ENCODE measurements at places on chromosomes 2 and 18.

DNA sequence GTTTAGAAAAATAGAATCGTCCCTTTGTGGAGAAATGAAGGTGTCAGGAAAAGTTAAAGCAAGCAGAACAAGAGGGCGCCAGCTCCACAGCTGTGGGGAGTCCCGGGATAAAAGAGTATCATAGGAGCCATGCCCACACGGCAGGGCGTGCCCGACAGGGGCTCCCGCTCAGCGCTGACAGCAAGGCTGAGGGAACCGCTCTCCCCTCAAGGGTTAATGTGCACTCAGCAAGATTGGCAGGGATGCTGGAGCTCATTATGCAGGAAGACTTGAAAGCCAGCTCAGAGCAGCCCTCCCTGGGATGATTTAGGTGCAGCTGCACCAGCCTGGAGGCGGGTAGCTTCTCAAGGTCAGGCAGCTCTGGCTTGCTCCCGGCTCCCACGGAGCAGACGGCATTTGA lies 500.2 kb downstream of the EIPR1 start:
- no peak for DNase-seq

DNA sequence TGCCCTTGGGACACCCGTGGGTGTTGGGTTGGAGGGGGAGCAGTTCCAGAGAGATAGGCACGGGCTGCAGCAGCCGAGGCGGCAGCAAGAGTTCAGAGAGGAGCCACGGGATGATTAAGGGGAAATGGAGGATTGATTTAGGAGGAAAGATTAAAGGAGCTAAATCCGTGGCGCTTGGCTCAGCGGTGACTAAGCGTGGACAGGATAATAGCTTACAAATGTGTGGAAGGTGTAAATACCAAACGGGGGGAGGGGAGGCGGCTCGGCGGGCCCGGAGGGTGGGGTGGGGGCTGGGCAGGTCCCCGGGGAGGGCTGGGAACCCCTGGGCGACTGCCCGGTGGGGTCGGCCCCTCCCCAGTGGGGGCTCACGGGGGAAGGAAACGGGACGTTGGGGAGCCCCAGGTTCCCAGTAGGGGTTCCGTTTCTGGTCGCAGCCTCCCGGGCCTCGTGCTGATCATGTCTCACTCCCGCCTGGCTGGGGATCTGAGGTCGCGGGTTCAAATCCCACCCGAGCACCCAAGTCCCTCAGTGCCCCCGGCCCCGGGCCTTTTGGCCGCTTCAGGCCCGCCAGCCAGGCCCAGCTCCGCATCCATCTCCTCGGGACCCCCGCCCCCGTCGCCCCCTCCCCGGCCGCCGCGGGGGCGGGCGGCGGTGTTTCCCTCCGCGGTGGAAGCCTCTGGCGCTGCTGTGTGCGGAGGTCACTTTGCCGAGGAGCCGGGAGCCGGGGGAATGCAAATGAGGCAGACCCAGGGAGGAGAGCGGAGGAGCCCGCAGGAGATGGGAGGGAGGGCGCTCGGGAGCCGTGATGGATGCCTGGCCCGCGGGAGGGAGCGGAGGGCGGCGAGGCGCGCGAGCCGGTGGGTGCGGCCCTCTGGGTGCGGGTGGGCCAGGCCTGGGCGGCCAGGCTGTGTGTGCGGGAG lies 8.1 kb downstream of the ASIC4 start:
- DNase-seq = peak; percentile 81

GRCh38 chr18:31606265-31606664 lies 14.6 kb downstream of the TTR start:
- no peak for DNase-seq

GRCh38 chr2:100038011-100038410 lies 104.4 kb downstream of the AFF3 start:
- no peak for DNase-seq

DNA sequence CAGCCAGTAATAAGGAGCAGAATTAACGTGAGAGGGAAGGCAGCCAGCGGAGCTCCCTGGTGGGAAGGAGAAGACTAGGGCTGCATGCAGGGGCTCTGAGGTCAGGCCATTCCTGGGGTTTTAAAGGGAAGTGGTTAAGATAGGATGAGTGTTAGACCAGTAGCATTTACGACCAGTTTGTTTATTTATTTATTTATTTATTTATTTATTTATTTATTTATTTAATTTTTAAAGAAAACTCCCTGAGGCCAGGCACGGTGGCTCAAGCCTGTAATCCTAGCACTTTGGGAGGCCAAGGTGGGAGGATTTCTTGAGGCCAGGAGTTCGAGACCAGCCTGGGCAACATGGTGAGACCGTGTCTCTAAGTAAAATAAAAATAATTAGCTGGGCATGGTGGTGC lies 152.8 kb downstream of the FHOD3 start:
- no peak for DNase-seq
